Putamen (tissue), 1 donor: ENCODE measurements at places on chromosomes 1 and 21.

- peak; percentile 66 for DNase-seq
Measured at GRCh38 chr1:108661030-108661609, at the start of gene HENMT1. HENMT1 (minus strand) TSS chr1:108661093; CDS start chr1:108659884, 1,209 bp downstream.

DNA sequence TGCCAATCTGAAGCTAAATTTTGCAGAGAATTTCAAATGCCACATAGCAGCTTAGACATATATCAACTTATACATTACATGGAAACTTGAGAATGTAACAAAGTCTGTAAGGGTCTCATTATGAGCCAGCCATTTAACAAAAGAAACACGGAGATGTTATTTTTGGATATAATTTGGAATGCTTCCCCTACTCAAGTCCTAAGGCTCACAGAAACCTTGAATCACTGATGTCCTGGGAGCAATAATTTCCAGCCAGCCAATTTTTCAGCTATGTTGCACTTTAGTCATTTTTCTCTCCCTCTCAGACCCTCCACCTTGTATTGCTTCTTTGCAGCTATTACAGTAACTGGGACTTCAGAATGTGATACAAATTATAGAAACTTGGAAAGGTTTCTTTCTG lies 56.9 kb downstream of the EIF2B3 start:
- DNase-seq = no peak

DNA sequence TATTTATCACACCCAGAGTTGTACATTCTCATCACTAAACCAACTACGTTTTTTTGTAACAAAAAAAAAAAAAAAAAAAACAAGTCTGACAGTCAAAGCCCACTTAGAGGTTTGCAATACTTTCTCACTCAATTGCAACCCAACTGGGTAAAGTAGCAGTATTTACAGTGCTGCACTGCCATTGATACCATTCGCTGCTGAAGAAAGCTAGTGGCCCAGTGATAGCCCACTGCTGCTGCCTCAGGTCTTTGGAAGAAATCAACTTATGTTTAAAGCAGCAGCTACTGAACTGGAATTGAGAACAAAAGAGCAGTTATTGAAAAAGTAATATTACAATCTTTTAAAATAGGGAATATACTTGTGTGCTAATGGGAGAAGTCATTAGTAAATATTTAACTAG lies 2.7 kb downstream of the HNRNPU start:
- no peak for DNase-seq

GRCh38 chr1:242455052-242455361 lies 69.5 kb downstream of the PLD5 start:
- no peak for DNase-seq

DNA sequence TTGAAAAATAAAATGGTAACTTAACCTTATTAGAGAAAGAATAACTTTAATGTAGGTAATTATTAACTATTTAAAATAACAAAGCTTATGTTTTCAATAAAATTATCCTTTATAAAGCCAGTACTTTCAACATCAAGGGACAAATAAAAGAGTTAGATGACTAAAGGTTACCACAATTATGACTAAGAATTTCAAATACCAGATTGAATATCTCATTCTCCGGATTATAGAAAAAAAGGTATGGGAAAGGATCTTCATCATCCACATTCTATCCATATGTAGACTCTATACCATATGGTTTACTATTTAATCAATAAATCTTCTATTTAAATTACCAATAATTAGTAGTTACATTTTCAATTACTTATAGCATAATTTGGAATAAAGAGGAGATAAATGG lies 62.8 kb downstream of the TOR3A start:
- DNase-seq = no peak

- no peak for DNase-seq
Measured at GRCh38 chr1:60461925-60462595, 388.5 kb upstream of the C1orf87 start.

GRCh38 chr1:234601301-234602017 lies 8.5 kb downstream of the IRF2BP2 start:
- DNase-seq = peak; percentile 55

GRCh38 chr1:223479261-223479660 lies 86.0 kb downstream of the CCDC185 start:
- DNase-seq = no peak

DNA sequence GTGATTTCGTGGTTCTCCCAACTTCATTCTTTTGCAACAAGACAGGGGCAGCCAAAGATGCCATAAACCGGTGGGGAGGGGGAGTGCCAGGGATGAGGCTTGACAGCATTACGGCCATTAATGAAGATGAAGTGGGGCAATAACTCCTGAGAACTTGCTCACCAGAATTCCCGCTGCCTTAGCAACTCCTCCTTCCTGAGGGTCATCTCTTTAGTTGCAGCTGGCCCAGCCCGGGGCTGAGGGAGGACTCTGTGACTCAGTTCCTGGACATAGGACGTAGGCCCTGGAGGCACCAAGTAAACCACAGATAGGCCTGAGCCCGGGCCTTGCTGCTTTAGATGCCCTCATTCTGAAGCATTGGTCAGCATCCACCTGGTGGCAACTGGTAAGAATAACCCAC lies 330.2 kb downstream of the RRAGC start:
- no peak for DNase-seq

GRCh38 chr1:921011-921837 lies 2.5 kb upstream of the SAMD11 start:
- peak; percentile 58 for DNase-seq

DNA sequence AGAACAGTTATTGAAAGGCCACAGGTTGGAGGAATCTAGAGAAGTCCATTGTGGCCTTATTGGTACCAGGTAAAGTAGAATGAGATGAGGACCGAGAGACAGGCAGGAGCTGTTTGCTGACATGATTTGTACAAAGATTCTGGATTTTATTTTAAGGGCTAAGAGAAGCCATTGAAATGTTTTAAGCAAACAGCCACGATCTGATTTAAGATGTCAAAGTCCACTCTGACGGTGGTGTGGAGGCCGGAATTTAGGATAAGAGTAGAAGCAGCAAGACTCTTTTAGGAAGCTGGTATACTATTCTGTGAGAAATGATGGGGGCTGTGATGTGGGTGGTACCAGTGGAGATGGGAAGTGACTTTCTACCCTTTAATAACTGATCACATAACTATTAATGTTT lies 418.5 kb downstream of the DPYD start:
- DNase-seq = no peak

GRCh38 chr1:48200166-48200900 lies 22.2 kb upstream of the SLC5A9 start:
- DNase-seq = no peak

DNA sequence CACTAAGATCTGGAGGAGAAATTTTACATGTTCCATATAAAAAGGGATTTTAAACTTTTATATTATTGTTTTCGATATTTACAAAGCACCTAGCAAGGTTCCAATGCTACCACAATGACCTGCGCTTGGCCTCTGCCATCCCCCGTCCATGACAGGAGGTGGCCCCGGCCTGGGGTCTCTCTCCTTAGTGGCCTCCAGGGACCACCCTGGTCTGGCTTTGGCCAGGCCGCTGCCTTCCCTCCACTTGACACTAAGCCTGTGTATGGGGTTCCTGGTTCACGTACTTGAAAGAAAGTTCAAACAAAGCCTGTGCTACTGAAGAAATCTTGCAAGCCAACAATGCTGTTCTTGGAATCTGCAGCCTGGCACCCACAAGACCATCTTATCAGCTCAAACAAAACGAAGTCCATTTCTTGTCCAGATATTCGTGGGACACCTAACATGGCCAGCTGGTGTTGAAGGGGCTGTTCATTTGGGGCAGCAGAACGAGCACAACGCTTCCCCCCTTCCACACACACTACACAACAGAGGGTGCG lies 12.8 kb downstream of the PRDM15 start:
- DNase-seq = no peak

GRCh38 chr1:169121146-169121923 lies 14.8 kb downstream of the ATP1B1 start:
- DNase-seq = no peak

DNA sequence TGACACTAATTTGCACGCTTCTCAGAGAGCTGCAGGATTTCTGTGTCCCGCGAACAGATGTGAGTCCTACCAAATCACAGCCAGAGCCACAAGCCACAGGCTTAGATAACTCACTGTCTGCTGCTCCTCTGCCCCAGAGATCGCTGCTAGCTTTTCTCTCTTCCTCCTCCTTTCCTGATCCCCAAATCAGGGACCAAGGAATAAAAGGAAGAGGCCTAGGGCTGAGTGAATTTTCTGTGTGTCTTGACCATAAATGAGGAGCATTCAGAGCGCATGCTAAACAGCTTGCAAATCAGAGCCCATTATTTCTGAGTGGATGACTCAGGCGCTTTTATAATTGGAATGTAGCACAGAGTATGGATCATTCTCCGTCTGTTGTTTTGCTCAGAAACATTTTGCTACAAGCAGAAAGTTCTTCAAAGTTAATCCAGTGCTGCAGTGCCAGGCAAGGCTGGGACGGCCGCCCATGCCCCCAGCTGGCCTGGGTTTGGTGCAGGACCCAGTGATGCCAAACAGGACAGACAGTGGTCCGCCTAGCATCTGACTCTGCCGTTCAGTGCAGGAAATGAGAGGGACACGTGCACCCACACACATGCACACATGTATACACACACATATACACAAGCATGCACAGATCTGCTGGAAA lies 38.2 kb downstream of the KCNAB2 start:
- DNase-seq = peak; percentile 52

- DNase-seq = no peak
Measured at GRCh38 chr1:117818456-117818855, 111.0 kb downstream of the GDAP2 start.

DNA sequence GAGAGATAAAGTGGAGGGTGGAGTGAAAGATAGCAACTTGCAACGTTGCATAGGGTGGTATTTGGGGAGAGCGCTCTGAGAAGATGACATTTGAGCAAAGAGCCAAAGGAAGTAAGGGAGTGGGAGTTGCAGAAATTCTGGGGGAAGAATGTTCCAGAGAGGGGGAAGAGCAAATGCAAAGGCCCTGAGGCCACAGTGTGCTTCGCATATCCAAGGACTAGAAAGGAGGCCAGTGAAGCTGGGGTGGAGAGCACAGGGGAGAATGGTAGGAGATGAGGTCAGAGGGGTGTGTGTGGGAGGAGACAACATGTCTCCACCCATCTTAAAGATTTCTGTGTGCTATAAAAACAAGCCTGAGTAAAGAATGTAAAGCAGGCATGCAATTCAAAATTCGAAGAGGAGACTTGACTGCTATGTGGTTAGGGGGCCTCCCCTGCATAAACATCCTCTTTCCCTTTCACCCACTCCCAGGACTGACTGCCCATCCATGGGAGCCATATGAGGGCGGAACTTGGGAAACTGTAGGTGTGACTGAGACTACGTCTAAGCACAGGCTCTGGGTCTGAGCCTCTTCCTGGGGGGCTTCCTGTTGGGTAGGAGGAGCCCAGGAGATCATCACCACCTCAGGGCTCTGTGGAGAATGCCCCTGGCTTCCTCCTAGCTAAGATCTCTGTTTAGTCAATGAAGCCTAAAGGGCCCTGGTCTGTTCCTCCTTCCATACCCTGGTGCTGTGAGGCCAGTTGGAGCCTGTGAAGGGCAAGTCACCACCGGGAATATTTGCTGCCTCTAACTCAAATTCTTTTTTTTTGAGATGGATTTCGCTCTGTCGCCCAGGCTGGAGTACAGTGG lies 2.9 kb upstream of the CLIC4 start:
- DNase-seq = no peak

DNA sequence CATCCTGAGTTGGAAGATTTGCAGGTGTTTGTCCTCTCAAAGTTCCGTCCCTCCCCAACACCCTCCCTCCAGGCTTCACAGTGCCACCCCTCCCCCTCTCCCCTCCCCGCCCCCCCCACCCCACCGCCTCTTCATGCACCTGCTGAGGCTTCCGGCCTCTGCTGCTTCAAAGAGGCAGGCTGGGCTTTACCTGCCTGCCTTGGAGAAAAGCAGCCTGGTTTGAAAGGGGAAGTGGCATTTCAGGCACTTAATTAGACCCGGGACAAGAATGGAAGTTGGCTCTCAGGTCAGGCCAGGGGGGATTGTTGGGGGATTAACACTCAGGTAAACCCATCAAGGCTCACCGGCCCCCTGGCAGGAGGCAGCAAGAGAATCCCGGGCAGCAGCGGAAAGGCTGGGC lies 21.1 kb downstream of the PAX7 start:
- no peak for DNase-seq

DNA sequence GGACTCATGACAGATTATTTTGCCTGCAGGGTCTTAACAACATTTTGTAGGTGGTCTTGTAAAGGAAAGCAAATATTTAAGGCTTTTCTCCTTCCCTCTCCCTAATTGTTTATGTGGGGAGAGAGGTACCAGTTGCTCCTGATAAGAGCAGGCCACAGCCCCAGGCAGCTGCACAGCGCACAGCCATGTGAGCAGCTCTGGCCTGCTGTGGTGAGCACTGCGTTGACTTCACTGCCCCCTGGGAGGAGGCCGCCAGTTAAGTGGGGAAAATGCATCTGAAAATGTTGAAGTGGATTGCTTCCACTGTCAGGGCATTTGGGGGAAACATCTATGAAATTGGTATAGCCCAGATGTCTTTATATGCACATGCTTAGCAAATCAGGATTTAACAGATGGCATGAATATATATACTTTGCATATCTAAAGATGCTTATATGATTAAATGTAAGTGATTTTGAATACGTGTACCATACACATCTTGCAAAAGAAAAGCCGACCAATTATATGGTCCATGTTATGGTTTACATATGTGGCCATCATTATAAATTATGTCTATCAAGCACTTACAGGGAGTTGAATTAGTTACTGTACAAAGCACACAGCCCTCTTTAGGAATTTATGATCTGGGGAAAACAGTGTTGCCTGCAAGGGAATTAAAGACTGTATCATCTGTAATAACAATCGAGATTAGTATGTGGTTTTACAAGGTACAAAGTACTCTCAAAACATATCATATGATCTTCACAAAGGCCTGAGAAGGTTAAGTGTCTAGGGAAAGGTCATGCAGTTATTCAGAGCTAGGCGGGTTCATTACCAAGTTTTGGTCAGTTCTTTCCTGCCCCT lies 132.1 kb downstream of the RHOU start:
- no peak for DNase-seq

DNA sequence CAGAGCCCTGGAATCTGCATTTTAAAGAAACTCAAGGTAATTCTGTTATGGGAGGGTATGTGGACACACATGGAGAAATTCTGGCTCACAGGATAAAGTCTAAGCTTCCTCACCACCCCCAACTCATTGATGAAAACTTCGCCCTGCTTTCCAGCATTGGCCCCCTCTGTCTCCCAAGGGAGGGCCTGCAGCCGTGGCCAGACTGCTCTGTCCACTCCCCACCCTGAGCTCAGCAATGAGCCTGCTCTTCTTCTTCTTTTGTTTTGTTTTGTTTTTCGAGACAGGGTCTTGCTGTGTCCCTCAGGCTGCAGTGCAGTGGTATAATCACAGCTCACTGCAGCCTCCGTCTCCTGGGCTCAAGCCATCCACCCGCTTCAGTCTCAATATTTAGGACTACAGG lies 136.8 kb upstream of the EDN2 start:
- DNase-seq = no peak

DNA sequence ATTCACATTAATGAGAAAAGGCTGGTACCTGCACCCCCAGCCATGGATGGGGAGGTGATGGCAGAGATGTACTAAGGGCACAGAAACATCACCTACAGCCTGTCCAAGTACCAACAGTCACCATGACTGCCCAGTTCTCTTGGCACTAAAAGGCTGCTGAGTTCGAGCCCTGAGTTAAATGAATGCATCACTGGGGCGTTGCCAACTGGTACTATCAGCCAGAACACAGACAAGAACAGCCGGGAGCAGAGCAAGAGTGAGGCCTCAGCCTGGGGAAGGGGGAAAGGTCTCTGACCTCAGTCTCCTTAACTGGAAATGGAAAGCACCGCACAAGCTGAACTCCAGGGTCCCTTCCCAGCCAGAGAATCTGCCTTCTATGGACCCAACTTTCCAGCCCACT lies 60.5 kb downstream of the GLIS1 start:
- no peak for DNase-seq
